Stimulated activated CD4-positive, alpha-beta T cell treated with anti-CD3 and anti-CD28 coated beads, Interleukin-12 subunit alpha, Interleukin-12 subunit beta, amount 100 ng/mL, for 24 hours (primary cell): ENCODE measurements at places on chromosomes 1 and 21.

GRCh38 chr1:205171369-205171768 lies 40.1 kb downstream of the DSTYK start:
- no peak for DNase-seq

GRCh38 chr1:11740258-11741192 lies 4.6 kb downstream of the AGTRAP start:
- DNase-seq, result no peak

GRCh38 chr1:3024588-3024987 lies 3.3 kb downstream of the ACTRT2 start:
- no peak for DNase-seq

- no peak for DNase-seq
Measured at GRCh38 chr1:10451287-10451686, 1.5 kb downstream of the CORT start.
